ENCODE measurements at places on chromosomes 5 and 9.

DNA sequence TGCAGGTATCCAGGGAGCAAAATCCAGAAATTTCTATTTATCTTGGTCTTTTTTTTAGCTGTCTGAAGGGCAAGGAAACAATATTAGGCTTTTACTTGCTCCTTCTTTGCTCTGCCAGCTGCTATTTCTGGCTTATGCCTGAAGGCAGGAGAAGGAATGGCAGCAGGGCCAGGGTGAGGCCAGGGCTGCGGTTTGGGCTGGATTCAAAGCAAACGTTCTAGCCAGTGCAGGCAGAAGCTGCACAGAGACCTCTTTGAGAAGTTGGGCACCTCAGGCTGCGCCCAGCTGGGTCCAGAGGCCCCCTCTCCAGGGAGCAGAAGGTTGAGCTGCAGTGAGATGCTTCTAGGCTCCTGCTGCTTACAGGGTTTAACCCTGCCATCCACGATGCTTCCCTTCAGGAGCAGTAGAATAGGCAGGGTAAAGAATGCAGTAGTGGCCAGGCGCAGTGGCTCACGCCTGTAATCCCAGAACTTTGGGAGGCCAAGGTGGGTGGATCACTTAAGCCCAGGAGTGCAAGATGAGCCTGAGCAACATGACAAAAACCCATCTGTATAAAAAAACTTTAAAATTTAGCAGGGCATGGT, 201.2 kb downstream of the ADCY2 start:
- DNase-seq, result no peak

GRCh38 chr9:95057101-95057500, 260.4 kb downstream of the FANCC start:
- DNase-seq, result no peak

DNA sequence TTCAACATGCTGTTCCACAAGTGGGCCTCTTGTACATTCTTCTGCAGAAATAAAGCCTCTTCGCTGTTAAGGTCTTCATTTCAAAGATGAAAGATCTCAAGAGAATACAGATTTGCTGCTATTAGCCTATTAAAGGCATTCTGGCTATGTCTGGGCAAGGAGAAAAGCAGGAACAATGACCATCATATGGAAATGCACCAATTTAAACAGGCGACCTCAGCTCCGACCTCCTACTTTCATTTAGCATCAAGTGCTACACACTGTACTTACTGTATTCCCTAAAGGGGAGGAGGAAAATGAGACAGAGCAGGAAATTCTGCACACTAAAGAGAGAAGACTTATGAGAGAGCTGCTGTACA, 64.8 kb downstream of the HABP4 start:
- DNase-seq, result no peak

- DNase-seq, result no peak
These were observed 23.3 kb downstream of the SAR1B start for GRCh38 chr5:134609232-134609851.

DNA sequence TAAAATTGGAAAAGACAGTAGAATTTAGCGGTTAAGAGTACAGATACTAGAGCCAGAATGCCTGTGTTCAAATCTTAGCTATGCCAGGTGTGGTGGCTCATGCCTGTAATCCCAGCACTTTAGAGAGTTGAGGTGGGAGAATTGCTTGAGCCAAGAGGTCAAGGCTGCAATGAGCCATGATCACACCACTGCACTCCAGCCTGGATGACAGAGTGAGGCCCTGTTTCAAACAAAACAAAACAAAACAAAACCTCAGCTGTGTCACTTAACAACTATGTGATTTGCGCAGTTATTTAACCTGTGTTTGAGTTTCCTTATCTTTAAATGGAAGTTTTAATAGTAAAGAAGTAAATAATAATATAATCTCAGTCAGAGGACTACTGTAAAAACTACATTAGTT, 68.3 kb downstream of the TBCA start:
- DNase-seq, result no peak

- no peak for DNase-seq
These were observed 18.9 kb upstream of the VLDLR start for GRCh38 chr9:2602704-2603116.
